Hypothalamus (tissue), 51 donors: ENCODE measurements at places on chromosomes 13 and 19.

DNA sequence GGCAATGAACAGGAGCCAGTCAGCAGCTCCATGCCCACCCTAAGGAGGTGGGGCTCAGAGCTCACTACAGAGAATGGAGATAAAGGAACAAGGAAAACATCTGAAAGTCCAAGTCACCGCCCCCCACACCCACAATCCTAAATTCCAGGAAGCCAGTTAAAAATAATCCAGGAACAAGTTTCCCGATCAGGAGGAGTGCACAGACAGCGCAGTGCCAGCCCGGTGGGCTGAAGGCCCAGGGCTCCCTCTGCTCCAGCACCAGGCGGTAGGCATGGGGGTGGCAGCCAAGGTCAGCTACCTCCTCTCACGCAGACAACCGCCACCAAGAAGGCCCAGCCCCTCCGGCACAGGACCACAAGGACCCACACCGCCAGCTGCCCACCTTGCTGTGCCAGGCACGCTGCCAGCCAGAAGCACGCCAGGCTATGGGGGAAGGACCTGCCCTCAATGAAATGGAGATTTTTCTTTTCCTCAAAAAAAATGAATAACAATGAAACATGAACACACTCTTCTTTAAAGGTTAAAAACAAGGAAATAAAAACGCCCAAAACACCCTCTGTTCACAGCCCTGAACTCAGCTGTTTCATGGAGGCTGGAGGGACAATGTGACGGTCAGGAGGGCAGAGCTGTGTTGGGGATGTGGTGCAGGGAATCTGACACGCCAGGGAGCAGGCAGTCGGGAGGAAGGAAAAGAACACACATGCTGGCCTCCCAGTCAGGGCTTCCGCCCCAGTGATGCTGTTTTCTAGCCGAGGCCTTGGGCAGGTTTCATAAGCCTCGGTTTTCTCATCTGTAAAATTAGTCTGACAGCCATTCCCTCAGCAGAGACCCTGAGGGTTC is 11.0 kb downstream of the STK24 start:
- DNase-seq = no peak

GRCh38 chr13:66345518-66345810 is 884.7 kb downstream of the PCDH9 start:
- no peak for DNase-seq

DNA sequence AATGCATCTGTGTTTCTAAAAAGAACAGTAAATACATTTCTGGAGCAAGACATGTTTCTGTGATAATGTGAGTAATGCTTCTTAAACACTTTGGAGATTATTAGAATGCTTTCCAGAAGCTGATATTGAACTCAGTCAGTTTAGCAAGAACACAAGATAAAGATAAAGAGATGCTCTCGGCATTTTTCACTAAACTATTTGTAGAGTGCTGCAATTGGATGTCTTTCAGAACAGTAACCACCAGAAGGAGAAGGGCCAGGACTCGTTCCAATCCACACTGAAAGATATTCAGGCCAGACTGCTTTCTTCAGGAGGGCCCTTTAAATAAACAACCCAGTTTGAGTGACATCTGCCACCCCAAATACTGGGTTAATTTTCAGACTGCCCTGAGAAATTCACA is 456.0 kb downstream of the TBC1D4 start:
- DNase-seq = no peak

GRCh38 chr13:45784755-45785675 is 66.5 kb downstream of the SIAH3 start:
- no peak for DNase-seq

DNA sequence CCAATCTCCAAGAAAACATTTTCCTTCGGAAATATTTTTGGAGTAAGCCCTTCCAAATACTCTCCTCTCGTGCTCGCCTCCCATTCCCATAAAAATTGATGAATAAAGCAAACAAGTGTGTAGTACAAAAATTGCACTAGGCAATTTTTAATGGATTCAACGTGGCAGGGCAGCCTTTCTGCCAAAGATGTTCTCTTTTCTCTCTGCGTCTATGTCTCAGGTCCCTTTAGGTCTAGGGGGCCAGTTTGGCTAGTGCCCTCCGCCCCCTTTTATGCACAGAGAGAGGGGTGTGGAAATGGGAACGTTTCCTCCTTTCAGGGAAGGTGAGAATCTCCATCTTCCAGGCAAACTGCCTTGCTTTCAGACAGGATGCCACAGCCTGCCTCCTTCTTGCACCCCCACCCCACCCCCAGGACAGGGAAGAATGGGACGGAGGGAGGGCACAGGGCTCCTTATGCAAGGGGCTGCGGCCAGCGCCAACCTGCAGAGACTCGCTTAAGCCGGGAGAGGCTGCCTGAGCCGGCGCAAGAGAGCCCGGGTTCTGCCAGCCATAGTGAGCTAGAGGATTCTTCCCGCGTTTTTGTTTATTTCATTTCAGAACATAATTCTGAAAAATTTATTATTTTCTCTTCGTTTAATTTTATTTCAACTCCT is 2.7 kb upstream of the ZIC2 start:
- no peak for DNase-seq

DNA sequence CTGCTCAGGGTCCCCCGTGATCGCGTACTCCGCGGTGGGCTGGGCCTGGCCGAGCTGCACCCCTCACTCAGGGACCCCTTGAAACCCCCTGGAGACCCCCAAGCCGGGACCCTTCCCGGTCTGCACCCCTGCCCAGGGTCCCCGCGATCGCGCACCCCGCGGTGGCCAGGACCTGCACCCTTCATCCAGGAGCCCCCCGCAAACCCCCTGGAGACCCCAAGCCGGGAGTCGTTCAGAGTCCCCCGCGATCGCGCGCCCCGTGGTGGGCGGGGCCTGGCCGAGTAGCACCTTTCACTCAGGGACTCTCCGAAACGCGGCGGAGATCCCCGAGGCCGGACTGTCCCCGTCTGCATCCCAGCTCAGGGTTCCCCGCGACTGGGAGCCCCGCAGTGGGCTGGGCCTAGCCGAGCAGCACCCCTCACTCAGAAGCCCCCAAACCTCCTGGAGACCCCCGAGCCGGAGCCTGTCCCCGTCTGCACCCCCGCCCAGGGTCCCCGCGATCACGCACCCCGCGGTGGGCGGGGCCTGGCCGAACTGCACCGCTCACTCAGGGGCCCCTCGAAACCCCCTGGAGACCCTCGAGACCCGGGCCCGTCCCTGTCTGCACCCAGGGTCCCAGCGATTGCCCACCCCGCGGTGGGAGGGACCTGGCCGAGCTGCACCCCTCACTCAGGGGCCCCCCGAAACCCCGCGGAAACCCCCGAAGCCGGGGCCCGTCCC is 748 bp downstream of the LMNB2 start:
- DNase-seq = no peak

DNA sequence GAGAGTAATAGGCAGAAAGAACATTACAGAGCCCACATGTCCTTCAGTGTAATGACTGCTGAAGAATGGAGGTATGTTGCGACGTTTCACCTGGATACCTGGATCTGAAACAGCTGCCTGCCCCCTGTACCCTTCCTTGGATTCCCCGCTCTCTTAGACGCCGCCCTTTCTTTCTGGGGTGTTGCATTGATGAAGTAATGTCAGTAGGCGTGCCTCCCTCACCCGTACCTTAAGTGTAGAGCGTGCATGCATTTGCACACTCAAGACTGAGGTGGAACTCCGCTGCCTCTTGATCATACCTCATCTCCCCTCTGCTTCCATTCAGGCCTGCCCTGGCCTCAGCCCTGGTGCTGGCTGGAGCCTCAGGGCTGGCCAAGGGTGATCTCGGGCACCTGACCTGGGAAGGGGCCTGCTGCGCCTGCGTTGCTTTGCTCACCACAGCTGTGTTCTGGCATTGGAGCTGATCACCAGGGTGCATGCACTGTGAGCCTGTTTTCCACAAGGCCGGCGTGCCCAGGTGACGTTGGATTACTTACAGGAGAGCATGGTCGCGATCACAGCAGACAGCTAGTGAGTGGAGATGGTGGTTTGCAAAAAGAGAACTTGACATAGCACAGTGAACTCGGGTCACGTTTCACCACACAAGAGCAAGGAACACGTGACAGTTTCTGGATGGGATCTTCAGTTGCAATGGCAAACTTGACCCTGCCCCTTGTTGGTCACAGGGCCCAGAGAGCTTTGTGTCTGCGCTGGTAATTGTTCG is 99.0 kb downstream of the ARHGEF7 start:
- no peak for DNase-seq

DNA sequence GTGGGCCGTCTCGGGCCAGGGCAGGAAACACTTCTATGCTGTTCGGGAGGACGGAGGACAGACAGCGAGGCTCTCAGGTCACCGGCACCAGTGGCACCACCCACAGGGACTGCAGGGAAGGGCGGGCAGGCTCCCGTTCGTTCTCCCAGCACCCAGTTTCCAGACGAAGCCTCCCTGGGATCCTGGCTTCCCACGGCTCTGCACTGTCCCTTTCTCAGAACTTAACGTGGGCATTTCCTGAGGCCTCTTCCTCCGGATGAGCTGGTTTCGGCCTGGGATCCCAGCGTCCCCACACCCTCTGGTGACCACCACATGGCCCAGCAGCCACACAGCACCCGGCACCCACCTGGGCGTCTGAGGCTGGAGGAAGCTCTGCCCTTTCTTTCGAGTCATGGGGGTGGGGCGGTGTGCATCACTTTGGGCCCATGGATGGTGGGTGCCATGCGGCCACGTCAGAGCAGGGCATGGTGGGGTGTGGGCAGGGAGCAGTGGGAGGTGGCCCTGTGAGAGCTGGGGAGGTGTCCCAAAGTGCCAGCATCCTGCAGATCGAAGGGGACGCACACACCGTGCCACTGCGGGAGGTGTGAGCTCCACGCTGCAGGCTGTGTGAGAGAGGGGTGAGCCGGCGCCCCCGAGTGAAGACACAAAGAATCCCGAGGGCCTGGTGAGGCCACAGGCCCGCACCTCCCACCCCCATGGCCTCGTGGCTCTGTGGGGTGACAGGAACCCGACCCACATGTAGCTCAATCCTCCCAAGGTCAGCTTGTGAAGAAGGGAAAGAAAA is 38.7 kb upstream of the GRTP1 start:
- no peak for DNase-seq

- DNase-seq = no peak
Measured at GRCh38 chr13:38674208-38674607, 12.7 kb upstream of the FREM2 start.

DNA sequence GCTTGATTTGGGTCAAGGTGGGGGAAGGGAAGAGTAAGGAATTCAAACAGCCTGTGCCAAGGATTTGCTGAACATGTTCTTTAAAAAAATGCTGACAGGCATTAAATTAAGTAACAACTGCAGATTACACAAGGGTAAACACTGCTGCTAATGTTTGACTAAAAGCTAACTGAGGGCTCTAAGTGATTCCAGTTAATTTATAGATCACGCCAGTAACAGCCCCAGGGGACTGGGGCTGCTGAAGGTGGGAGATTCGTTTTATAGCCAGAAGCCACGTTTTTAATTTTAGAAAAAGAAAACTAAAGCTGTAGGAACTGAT is 321.7 kb downstream of the DLEU7 start:
- no peak for DNase-seq

DNA sequence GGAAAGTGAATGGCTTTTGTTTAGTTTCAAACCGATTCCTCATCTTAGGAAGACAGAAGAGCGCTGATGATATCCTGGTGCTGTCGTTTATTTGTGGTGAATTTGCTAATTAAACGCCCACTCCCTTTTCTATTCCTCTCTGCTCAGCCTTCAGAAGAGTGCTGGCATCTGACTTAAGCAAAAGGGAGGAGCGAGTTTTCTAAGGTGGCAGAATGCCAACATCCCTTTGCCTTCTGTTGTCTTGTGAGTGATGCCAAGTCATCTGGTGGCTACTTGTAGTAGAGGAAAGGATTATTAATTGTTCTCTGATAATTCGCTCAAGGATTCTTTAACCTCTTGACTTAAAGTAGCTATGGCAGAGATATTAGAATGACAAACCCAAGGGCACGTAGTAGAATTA is 68.1 kb downstream of the ERCC5 start:
- no peak for DNase-seq

DNA sequence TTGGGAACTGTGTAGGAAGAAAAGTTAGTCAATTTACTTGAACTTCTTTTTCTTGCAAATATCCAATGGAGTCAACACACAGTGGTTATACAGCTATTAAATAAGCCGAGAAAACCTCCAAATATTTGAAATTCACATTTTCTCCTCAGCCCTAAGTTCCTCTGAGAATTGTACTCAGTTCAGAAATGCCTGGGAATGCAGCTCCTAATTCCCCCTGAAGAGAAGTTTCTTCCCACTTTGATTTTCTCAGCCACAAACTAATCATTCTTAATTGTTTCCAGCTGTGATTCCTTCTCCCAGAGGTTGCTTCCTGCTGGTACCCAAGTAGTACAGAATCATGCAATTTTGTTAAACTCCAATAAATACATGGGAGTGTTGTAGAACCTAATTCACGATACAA is 246.1 kb upstream of the MIR17HG start:
- DNase-seq = no peak

DNA sequence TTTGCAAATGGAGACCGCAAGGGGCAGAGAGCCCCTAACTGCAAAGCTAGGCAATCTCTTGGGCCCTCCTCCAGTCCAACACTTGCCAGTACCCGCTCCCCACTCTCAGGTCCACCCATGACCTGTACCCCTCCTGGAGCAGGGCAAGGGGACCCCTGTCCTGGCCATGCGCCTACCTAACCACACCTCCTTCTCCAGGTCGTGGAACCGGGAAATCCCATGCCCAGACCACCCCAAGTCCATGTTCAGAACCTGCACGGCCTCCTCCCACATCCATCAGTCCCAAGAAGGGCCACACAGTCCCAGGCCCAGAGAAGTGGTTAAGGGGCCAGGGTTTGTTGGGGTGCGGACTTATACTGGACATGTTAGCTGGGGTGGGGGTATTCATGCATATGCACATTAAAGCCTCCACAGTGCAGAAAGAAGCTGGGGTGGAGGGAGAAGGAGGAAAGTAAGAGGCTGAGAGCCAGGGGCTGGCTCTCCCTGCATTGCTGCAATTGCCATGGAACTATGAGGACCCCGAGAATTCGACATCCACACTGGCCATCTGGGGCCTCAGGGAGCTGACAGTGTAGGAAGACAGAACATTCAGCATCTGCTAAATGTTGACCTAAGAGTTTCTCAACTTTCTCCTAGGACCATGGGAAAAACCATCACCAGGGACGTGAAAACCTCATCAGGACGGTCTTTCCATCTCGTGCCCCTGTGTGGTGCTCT is 39.0 kb downstream of the HSPH1 start:
- no peak for DNase-seq

GRCh38 chr13:40103864-40104263 is 448.4 kb downstream of the COG6 start:
- DNase-seq = no peak

DNA sequence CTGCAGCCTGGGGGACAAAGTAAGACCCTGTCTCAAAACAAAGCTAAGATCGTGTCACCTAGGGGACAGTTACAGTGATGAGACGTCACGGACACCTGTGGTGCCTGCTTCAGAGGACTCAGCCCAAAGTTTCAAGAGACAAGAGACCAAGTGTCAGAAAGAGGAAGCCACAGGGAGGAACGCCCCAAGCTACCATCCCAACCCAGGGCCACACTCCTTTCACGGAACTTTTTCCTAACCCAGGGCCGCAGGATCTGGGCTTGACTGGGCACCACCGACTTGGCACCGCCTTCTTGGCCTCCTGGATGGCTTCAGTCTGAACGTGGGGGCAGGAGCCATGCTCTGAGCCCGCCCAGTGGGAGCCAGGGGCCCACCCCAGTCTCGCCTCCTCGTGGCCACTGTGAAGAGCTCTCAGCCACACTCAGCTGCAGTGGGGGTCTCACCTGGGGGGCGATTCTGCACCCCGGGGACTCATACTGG is 8.5 kb downstream of the MOB3A start:
- DNase-seq = no peak
